ENCODE measurements at places on chromosomes 11 and 22.

- DNase-seq: no peak
These were observed 2.9 kb downstream of the PAK1 start for GRCh38 chr11:77470971-77471370.

- no peak for DNase-seq
These were observed 13.0 kb downstream of the OR52N4 start for GRCh38 chr11:5767056-5767455.

DNA sequence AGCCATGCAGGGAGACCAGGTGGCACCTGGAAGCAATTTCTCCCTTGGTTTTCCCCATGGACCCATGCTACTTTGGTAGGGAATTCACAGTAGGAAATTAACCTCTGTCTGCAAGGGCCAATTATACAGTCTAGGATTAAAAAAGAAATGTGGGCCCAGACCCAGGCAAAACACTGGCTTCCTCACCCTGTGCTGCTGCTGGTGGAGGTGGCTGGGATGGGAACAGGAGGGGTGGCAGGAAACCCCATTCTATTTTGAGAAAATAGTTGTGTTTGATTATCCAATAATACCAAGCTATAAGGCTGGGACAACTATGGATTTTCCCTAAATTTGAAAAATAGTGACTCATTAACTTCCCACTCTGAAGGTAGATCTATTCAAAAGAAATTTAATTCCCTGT lies 417.0 kb upstream of the NARS2 start:
- no peak for DNase-seq

DNA sequence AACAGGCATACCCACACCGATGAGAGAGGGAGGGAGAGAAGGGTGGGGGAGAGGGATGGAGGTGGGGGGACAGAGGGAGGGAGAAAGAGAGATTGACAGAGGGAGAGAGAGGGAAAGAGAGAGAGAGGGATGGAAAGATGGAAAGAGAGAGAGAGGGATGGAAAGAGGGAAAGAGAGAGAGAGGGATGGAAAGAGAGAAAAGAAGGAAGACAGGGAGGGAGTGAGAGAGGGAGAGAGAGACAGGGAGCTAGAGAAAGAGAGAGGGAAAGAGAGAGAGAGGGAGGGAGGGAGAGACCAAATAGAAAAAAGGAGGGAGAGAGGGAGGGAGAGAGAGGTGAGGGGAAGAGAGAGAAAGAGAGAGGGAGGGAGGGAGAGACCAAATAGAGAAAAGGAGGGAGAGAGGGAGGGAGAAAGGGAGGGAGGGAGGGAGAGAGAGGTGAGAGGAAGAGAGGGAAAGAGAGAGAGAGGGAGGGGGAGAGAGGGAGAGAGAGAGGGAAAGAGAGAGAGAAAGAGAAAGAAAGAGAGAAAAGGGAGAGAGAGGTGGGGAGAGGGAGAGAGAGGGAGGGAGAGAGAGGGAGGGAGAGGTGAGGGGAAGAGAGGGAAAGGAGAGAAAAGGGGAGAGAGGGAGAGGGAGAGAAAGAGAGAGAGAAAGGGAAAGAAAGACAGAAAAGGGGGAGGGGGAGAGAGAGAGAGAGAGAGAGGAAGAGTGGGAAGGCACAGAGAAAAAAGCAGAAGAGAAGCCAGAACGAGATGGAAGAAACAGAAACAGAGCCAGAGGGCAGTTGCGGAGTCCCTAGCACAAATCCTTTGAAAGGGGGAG lies 23.8 kb downstream of the MB start:
- DNase-seq: no peak

DNA sequence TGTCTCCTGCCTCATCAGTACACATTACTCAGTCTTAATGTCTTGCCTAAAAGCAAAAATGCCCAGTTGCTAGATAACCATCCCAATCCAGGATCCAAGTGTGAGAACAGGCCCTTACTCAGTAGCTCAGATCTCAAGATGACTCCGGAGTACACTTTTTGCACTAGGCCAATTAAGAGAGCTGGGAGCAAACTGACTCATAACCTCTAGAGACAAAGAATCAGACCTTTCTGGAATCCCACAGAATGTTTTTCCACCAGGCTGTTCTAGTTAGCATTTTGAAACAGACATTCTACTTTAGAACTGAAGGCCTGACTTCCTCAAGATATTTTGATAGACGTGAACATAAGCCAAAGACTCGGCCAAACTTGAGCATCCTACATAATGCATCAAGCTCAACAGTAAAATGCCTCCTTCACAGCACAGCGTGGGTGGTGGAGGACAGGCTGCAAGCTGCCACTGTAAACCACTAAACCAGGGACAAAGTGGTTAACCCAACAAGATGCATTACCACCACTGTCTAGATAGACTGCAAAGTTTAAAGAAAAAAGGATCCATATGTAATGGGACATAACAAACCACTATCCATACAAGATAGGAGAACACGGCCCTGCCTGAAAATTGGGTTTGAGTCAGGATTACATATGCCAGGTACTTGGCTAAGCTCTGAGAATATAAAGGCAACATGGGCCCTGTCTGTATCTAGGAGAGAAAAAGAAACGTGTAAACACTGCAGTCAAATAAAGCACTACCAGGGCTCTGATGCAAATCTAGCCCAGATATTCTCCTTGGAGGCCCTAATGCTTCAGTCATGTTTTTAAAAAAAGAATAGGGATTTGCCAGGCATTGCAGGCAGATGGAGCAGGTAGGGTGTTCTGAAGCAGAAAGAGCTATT lies 48.3 kb downstream of the MYH9 start:
- no peak for DNase-seq

DNA sequence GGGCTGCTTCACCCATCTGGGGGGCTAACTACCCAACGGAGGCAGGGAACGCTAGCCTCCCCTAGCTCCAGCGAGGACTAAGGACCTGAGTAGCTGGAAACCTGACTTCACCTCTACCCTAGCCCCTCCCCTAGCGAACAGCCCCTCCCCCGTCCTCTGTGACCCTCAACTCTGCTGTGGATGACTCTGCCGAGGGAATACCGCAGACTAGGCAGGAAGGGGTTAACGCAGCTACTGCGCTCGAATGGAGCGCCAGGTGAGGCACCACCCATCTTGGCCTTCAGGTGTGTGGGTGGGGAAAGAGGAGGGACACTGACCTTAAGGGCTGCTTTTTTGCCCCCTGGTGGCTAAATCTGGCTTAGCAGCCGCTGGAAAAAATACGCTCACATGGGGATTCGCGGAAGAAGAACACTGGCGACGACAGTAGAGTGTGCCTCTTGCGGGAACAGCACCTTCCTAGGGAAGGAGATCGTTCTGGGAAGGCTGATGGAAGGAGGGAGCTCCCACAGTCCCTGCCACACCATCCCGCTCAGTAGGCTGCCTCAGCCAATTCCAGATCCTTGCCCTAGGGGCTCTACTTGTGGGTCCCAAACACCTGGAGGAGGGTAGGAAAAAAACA lies 4.5 kb upstream of the BCL9L start:
- peak; percentile 83 for DNase-seq

DNA sequence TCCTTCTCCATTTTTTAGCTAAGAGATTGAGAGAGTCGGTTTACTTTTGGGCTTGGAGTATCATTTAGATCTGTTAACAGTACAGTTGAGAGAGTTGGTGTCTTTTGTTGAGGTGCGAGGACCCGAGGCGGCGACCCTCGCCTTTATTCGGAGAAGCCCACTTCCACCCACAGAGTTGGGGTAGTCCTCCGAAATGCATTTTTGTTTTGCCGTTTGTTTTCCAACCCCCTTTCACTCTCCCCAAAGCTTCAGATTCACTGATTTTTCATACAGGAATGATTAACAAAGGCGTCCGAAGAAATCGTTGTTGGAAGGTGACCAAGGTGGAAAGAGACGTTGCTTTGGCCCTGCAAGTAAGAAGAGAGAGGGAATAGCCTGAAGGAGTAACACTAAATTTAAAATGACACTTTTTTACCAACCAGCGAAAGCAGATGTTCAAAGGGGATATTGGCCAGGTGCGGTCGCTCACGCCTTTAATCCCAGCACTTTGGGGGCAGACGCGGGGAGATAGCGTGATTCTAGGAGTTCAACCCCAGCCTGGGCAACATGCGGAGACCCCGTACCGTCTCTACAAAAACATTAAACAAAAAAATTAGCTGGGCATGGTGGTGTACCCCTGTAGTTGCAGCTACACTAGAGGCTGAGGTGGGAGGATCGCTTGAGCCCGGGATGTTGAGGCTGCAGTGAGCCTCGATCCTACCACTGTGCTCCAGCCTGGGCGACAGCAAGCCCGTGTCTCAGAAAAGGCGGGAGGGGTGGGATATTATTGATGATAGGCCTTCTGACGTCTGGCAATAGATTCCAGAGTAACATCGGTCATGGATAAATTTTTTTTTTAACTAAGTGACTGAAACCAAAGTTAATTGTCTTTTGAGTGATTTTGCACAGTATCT lies 899 bp upstream of the RAB30 start:
- DNase-seq: no peak

DNA sequence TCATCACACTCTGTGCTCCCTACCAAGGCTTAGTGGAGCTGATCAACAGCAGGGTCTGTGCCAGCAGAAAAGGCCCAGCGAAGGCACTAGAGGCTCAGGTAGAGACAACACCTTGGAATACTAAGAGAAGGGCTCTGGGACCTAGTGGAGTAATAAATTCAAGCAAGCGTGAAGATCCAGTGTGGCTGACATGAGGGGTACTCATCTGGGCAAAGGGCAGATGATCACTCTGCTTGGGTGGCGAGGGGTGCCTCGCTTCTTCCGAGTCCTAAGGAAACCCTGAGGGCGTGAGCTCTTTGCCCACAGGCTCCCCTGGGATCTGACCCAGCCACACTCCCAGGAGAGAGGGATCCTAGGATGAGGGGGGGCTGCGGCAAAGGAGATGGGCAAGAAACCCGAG lies 3.5 kb upstream of the TPBGL start:
- DNase-seq: no peak

GRCh38 chr11:20529757-20530156 lies 69.7 kb upstream of the SLC6A5 start:
- no peak for DNase-seq

DNA sequence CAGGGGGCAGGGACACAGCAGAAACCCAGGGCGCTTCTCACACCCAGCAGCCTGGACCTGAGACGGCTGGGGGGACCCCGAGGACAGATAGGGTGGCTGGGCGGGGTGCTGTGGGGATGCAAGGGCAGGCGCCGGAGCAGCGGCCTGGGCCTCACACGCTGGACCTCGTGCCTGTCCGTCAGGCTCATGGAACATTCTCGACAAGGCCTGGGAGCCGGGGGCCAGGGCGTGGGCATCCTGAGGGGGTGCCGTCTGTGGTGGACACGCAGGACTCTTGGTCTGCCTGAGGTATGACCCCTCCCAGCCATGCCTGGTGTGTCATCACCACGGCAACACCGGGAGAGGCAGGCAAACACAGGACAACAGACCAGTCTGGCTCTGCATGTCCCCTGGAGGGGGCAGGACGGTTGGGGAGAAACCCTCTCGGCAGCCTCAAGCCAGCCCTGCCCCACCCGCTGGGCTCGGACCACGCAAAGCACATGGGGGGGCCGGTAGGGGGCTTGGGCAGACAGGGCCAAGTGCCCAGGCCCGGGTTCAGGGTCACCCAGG lies 21.4 kb downstream of the MRPL23 start:
- DNase-seq: no peak

GRCh38 chr22:50498322-50498890 lies 9.1 kb downstream of the LMF2 start:
- peak; percentile 38 for DNase-seq

DNA sequence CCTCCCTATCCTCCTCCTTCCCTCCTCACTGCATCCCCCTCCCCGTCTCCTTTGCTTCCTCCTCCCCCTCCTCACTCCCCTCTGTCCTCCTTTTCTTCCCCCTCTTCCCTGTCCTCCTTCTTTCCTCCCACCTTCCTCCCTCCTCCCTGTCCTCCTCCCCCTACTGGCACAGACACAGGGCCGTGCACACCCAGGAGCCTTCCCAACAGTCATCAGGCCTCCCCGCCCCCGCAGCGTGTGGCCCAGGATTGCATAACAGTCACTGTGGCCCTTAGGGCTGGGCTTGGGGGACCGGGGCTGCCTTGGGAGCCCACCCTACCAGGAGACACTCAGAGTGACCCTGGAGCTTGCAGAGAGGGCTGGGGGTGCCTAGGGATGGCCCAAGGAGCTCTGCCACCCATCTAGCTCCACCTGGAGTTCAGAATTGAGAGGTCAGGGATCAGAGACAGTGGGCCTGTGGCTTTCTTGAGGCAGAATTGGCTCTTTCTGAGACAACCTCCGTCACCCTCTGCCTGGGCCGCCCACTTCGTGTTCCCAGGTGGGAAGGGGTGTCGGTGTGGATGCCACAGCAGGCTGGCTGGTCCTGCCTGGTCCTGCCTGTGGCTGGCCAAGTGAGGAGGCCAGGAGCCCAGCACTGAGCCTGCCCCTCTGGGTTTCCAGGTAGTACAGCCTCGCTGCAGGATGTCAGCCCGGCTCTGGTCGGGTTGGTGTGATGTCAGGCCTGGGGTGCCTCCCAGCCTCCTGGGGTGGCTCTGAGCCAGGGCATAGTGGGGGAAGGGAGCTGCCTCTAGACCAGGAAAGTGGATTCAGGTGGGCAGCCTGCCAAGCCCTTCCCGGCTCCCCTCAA lies 1.6 kb downstream of the SPI1 start:
- peak; percentile 32 for DNase-seq

DNA sequence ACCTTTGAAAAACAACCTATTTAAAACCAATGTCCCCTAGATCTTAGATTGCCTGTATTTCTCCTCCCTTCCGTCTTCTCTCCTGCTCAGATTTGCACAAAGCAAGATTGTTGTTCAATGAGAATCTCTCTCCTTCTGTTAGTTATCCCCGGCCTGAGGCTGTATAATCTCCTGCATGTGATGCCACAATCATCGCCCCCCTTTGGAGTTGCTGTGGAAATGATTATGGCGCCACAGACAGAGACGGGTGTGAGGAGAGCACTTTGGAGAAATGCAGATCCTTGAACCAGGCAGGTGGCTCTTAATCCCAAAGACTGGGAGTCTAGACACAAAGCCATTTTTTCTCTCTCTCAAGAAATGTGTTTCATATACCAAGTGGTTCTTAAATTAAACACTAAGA lies 941.3 kb downstream of the OPCML start:
- DNase-seq: no peak

- no peak for DNase-seq
These were observed 27.8 kb downstream of the ANO1 start for GRCh38 chr11:70105755-70106571.

- DNase-seq: no peak
These were observed 14.2 kb downstream of the IGSF9B start for GRCh38 chr11:133942577-133942976.

DNA sequence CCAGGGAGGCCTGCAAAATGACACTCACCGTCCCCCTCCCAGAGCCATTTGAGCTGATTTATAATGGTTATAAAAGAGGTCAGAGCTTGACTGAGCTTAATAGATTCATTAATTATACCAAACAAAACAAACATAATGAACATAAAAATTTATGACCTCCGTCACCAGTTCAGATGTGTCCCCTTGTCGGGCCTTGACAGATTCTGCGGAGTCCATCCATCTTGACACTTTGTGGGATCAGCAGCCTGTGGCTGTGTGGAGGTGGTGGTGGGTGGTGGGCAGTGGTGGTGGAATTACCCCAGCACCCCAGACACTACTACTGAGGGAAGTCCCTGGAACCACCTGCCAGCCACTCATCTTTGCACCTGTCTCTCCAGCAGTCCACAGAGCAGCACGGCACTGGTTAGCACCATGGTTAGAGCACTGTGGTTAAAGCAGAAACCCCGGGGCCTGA lies 83.5 kb downstream of the DSCAML1 start:
- no peak for DNase-seq

- DNase-seq: no peak
These were observed 35.6 kb upstream of the TH start for GRCh38 chr11:2207212-2207611.
